ENCODE measurements at places on chromosomes 12 and 14.

- DNase-seq = no peak
These were observed 18.8 kb downstream of the KCNH5 start for GRCh38 chr14:63026491-63026890.

GRCh38 chr12:109487181-109488050, 10.0 kb downstream of the UBE3B start:
- DNase-seq = no peak

DNA sequence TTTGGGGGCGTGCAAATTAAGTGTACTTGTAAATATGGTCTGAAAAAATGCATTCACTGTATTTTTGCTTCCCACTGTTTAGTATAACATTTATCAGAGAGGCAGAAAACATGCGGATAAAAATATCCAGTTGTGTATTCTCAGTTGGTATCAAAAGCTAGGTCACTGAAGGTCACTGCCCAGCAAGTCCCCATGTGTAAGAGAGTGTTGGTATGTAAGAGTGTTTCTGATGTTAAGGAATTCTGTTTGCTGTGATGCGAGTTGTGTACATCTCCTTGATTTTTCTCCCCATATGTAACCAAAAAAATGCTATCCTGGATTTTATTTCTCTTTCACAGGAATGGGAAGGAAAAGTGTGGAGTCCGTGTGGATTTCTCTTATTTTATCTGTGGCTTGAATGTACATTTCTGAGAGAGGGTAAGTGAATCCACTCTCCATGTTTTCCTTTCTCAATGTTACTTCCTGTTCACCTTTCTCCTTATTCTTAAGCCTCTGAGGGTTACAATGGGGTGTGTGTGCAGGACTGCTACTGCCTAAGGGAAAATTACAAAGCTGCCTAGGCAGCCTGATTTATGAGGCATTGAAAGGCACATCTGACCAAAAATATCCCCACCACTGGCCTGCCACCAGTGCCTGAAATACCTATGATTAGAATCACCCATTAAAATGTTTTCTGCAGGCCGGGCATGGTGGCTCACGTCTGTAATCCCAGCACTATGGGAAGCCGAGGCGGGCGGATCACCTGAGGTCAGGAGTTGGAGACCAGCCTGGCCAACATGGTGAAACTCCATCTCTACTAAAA, 97.9 kb upstream of the USP44 start:
- no peak for DNase-seq

DNA sequence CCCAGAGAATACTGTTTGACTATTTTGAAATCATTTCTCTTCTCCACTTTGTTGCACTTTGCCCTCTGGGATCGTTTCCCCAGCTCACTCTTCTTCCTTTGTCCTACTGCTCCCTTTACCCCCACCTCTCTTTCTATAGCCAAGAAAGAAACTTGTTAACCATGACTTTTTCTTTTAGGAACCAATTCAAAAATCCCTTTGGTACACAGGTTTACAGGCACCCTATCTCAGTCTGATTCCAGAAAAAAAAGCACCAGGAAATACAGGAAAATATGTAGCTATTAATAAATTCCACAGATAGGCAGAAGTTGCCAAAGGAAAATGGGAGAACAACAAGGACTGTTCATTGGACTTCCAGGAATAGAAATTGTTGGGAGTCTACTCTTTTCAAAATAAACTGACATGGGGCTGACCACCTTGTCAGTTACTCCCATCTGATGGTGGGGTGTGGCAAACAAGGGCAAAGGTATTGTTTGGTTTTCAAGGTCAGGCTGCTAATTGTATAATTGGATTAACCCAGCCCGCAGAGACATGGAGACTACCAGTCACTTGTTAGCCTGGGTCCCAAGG, 82.4 kb downstream of the CRADD start:
- DNase-seq = no peak

GRCh38 chr12:79687711-79688260, 3.0 kb downstream of the PAWR start:
- DNase-seq = no peak

GRCh38 chr12:120207227-120207626, 6.3 kb upstream of the RPLP0 start:
- no peak for DNase-seq

GRCh38 chr12:59548930-59549329, 46.9 kb upstream of the SLC16A7 start:
- no peak for DNase-seq

DNA sequence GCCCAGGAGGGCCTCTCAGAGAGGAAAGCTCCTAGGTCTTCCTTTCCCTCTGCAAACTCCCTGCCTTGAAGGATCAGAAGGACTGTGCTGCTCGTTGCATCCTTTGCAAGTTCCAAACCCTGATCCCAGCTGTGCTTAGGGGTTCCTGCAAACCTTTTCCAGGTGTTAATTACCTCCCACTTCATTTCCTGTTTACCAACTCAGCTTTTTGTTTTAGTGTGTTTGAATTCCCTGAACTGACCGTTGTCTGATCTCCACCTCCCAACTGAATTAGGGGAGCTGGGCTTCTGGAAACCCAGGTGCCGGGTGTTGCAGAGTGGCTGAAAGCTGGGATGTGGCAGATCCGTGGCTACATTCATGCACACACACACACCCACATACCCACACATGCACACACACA, 20.6 kb upstream of the BDKRB1 start:
- no peak for DNase-seq

- no peak for DNase-seq
These were observed 30.7 kb downstream of the LRIG3 start for GRCh38 chr12:58889557-58889956.

- no peak for DNase-seq
These were observed 1.7 kb downstream of the PDE3A start for GRCh38 chr12:20370014-20370386.

DNA sequence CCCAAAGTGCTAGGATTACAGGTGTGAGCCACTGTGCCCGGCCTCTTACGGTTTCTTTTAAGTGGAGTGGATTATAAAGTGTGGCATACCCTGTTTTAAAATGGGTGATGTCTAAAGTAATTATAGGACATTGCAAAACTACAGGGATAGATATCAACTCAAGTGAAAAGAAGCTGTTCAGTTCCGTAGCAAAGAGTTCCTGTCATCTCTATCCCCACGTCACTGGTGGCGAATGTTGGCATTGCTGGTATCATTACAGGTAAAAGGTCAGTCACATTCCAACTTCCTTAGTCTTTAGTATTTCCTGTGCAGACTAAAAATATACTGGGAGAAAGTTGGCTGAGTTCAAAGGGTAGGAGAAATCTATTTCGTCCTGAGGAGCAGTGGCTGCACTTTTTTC, 95.6 kb upstream of the SLC38A2 start:
- no peak for DNase-seq

DNA sequence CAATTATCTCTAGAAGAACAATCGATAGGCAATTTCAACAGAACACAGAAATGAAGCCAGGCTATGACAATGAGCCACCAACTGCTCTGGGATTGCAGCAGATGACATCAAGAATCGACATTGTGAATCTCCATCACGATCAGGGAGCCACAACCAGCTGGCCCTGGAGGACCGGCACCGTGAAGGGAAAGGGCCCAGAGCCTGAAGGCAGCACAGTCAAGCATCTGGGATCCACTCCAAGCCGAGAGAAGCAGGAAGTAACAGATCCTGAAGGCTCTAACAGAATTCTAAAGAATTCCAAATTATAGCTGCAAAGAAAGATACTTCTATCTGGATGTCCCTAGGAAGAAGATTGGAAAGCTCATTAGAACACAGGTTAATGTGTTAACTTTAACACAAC, 61.0 kb downstream of the LRRC74A start:
- DNase-seq = no peak

DNA sequence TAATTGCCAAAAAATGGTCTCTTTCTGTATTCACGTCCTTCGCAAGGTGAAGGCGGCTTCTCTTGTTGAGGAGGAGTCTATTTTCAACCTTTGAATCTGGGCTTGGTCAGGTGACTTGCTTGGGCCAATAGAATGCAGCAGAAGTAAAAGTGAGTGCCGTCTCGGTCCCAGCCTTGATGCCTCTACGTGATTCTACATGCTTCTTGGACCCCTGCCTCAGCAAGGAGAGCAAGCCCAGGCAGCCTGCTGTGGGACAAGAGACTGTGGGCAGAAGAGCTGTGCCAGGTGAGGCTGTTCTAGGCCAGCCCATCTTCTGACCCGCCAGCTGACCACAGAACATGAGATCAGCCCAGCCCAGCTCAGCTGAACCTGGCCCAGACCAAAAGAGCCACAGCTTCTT, 39.1 kb upstream of the CCDC63 start:
- no peak for DNase-seq

- no peak for DNase-seq
These were observed 43.9 kb downstream of the TMTC3 start for GRCh38 chr12:88185988-88186387.

DNA sequence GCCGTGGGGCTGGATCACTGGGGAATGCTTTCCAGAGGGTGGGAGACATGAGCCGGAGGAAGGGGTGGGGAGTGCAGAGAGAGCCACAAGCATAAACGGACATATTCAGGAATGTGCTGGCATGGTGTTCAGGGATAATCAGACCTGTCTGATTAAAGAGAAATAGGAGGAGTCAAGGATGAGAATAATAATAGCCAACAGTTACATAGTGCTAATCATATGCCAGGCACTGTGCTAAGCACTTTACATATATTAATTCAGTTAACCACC, 43.7 kb downstream of the LTBP2 start:
- no peak for DNase-seq

DNA sequence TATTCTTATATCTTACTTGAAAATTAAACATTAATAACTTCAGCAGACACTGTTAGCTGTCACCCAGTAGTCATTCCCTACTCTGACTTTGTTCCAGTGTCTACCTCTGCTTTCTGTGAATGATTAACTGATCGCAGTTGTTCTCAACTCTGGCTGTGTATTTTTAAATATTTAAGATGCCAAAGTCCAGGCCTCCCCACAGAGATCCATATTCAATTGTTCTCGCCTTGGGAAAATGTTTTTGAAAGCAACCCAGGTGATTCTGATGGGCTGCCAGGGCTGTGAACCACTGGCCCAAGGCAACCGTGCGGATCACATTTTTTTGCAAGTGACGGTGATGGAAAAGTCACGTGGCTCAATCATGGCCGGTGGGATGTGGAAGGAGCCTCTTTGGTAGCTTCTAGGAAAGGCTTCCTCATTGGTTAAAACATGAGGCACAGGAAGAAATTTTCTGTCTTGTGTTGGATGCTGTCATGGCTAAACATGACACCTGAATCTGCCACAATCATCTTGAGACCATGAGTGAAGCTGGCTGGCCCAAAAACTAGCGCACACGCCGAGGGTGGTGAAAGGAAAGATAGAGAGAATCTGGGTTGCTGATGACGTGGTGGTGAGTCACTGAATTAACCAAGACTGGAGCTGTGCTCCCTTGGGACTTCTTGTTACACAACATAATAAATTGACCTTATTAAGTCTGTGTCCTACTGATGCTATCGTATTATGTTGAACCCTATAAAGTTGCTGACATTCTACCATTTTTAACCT, 37.2 kb downstream of the RDH12 start:
- DNase-seq = no peak

DNA sequence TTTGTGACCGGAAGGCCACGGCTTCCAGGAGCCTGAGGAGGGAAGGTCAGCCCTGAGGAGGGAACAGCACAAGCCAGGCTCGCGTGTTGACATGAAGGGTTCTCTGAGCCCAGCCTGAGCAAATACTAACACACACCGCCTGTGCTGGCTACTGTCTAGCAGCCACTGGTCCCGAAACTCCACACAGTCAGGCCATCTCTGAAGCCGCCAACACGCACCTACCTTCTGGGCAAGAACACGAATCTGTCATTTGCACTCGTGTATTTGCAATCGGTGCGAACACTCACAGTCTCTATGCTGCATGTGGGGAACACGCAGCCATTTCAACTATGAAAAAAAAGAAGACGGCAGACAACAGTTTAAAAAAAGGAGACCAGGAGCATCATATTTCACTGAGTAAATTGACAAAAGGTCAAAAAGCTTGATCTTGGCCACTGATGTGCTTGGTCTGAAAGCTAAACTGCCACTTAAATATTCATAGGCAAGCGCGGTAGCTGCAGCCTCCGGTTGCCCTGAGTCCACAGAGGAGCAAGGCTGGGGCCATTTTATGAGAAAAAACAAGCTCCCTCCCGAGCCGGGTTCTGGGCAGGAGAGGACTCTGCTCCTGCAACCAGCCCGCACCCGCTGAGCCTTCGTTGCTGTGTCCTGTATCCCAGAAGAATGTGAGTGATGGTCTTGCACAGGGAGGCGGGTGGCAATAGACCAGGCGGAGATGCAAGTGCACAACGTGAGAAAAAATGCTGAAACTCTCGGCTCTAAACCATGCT, 57.8 kb downstream of the RIMBP2 start:
- DNase-seq = no peak

- no peak for DNase-seq
These were observed 48.7 kb downstream of the HEATR5A start for GRCh38 chr14:31371646-31372045.

DNA sequence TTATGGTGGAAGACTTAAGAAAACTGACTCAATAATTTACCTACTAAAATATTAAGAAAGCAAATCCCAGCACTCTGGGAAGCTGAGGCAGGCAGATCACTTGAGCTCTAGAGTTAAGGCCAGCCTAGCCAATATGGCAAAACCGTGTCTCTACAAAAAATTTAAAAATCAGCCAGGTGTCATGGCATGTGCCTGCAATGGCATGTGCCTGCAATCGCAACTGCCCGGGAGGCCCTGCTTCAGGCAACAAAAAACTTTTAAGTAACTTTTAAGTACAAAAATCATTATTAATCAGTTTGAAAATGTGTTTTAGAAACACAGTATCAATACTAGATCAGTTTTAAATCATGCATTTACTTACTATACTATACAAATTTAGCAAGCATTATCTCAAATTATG, 17.5 kb downstream of the C2CD5 start:
- no peak for DNase-seq

DNA sequence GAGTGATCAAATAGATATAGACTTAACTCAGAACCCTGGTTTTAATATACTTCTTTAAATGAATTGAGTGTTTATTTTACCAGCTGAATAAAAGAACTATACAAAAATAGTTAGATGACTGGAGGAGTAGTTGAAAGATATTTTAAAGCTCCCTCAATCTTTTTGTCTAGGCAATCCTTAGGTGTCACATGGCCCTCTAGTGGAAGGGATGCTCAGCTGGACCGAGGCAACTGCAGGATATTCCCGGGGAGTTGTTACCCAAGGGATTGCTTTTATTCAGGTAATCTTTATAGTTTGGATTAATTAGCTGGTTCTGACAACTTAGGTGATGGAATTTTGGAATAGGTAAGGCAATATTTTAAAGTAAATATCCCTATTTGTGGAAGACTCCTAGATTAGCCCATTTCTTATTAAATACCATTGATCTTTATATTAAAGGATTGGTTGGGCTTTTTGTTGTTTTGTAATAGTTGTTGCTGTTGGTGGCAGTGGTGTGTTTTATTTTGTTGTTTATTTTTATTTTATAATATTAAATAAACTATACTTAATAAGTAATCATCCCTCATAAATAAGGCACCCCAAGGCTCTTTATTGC, 57.1 kb downstream of the ZDHHC17 start:
- DNase-seq = no peak
